ENCODE measurements at places on chromosomes 1 and 21.

- no peak for DNase-seq
Observed at GRCh38 chr1:3035563-3036446, 14.5 kb downstream of the ACTRT2 start.

- no peak for DNase-seq
Observed at GRCh38 chr1:39236971-39237370, 32.5 kb downstream of the MACF1 start.

- no peak for DNase-seq
Observed at GRCh38 chr1:27669876-27670275, 2.1 kb downstream of the IFI6 start.

DNA sequence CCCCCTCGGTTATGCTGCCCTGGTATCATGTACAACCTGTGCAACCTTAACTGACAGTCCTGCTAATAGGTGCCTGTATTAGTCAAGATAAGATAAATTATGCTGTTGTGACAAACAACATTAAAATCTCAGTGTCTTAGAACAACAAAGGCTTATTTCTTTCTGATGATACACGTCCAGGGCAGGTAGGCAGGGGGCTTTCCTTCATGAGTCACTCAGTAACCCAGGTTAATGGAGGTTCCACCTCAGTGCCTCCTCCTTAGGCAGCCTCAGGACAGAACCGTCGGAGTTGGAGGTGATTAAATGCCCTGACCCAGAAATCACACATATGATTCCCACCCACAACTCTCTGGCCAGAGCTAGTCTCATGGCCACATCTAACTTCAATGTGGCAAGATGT, 94.6 kb upstream of the CASZ1 start:
- no peak for DNase-seq

Measured in CD4-positive, alpha-beta T cell treated with Interleukin-15 for 1 hour (primary cell).